ENCODE measurements at places on chromosomes 2 and 18.

DNA sequence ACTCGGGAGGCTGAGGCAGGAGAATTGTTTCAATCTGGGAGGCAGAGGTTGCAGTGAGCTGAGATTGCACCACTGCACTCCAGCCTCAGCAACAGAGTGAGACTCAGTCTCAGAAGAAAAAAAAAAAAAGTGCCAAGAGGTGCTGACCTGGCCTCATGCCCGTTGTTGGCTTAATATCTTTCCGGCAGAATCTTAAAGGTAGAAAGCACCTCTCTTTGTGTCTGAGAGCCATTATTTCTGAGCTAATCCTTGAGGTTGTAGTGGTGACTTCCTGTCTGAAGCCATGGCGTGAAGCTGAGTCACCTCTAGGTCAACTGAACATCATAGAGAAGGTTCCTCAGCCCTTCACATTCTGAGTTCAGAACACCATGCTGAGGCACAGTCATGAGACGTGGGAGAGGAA is 60.4 kb downstream of the WDSUB1 start:
- no peak for DNase-seq

DNA sequence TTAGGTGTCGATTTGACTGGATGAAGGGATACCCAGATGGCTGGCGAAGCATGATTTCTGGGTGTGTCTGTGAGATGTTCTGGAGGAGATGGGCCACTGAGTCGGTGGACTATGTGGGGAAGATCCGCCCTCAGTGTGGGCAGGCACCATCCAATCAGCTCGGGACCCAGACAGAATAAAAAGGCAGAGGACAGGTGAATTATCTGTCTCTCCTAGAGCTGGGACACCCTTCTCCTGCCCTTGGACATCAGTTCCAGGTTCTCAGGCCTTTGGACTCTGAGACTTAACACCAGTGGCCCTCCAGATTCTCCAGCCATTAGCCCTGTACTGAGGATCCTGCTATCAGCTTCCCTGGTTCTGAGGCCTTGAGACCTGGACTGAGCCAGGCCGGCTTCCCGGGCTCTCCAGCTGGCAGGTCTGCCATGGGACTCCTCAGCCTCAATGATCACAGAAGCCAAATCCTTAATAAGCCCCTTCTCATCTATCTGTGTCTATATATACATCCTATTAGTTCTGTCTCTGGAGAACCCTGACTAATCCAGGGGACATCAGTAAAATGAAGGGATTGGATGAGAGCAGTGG is 11.7 kb downstream of the PROC start:
- DNase-seq: no peak

DNA sequence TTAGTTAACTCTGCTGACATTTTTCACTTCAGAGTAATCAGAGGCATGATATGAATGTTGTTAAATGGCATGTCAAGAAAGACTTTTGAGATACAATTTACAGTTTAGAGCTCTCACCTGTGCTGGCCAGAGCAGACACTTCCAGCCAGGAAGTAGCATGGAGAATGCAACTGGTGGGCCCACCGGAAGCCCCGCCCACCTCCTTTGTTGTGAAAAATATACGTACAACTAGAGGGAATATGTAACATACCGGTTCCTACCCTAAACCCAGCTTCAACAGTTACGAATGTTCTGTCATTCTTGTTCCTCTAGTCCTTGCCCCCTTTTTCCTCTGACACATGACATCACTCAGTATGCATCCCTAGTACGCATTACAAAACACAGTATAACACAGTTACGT is 70.2 kb upstream of the ITM2C start:
- no peak for DNase-seq

DNA sequence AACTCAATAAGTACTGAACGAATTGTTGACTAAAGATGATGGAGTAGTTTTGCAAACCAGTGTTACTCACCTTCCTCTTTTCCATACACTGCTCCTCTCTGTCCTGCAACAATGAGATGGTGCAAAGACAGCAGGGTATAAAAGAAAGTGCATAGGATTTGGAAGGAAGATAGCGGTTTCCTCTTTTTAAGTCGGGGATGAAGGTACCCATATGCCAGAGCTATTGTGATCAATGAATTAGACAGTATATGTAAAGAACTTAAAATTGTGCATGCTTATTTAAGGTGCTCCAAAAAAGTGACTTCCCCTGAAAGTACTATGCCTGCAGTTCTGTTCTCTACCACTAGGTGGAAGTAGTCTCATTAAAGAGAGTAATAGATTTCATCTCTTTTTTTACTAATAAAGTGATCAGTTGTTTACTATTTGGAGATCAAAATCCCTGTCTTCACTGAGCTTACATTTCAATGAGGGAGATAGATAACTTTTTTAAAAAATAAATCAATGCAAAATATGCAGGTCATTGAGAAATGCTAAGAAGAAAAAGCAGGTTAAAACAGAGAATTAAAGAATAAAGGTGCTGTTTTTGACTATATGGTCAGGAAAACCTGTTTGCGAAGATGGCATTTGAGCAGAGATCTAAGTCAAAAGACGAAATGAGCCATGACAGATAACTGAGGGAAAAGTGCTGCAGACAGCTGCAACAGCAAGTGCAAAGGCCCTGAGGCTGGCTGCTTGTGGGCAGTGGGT is 339.7 kb upstream of the SLC14A2 start:
- peak; percentile 38 for DNase-seq

- no peak for DNase-seq
Observed at GRCh38 chr2:189581354-189582139, 961 bp upstream of the SLC40A1 start.

DNA sequence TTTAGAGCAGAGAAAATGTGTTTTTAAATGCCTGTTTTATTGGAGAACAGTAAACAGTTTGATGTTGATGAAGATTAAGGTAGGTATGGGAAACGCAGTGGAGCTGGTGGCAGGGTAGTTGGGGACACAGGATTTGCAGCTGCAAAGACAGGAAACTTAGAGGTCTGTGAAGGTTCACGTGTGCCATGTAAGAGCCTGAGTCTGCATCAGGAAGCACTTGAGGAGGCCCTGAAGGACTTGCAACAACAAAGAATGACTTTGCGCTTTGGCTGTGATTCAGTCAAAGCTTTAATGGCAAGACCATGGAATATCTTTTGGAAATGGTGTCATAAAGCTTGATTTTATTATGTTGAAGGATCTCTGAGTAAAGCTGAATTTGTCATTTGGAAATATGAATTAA is 347.6 kb upstream of the KCNJ3 start:
- no peak for DNase-seq

DNA sequence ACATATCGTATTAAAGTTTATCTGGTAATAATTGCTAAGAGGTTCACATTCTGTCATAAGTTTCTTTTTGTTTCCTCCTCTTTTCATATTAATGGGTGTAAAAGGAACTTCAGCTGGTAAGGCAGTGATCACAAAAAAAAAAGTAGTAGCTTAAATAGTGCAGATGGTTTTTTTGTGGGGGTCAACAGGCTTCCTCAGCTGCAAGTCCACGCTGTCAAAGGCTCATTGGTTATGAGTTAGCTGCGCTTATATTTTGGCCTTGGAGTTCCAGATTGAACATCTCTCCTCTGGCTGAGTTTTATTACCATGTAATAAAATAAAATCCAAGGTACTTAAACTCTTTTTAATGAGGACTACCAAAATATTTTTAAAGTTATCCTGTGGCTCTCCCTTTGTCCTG is 277.0 kb upstream of the ZEB2 start:
- no peak for DNase-seq

- DNase-seq: no peak
Observed at GRCh38 chr18:32244881-32245280, 55.0 kb downstream of the MEP1B start.

DNA sequence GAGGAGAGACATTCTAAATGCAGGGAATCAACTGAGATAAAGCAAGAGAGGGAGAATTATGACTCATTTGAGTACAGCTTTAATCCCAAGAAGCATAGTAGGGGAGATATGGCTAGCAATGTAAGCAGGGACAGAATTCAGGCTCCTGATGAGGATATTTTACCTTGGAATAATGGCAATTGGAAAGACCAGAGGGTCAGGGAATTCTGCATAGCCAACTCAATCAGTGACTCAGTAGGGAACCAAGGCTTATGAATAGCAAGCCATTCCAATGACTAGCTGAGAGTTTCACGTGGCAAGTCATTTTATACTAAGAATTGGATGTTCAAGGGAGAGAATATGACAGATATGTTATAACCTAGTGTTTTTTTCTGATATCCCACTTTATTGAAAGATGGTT is 563.8 kb upstream of the NETO1 start:
- DNase-seq: no peak

- DNase-seq: no peak
Observed at GRCh38 chr2:26581266-26581990, 59.7 kb downstream of the CIB4 start.

GRCh38 chr2:2950403-2950952 is 427.1 kb downstream of the EIPR1 start:
- no peak for DNase-seq

DNA sequence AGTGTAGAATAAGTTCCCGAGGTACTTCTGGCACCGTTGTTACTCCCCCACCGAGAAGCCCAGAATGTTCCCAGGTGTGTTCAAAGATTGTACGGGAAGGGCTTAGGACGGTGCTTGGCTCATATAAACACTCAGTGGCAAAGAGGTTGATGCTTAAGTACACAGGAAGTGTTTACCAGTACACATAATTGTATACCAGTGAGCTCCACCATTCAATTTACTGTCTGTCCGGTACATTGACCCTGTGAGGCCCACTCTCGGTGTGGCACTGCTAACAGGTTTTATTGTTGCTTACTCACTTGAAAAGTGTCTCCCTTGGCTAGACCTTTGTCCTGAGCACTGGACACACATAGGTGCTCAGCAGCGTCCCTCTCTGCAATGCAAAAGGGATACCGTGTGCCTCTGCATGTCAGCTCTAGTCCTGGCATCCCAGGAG is 191.0 kb downstream of the NEDD4L start:
- DNase-seq: no peak
